ENCODE measurements at places on chromosomes 11 and 22. TPM values are rescaled to one million over a fixed set of nuclear protein-coding genes. Genes with fewer than 3 reads are reported as not detected.

DNA sequence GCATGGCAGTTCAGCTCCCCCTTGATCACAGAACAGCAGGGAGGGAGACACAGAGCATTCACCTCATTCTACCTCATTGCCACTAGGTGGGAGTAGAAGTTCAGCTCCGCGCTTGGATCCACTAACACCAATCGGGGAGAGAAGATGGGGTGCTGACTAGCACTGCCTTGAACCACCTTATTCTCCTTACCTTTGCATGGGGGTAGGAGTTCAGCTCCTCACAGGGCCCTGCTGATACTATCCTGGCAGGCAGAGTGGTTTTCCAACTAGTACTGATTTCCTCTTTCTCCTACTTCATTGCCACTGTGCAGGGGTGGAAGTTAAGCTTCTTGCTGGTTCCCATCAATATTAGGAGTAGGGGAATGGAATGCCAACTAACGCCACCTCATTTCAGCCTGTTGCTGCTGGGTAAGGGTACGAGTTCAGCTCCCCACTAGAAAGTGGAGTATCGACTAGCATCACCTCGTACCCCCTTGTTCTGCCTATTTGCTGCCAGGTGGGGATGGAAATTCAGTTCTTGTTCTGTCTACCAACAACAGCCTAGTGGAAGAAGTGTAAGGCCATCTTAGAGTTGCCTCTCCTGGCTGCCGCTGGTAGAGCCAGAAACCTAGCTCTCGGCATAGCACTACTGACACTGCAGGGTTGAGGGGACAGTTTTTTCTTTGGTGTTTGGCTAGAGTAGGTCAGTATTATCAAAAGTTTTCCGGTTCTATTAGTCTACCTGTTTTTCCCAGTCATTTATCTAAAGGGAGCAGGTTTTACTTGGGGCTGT lies 550.9 kb upstream of the CCDC90B start:
- H3K27me3 ChIP-seq, result peaks cover 58% of the 10 kb centered on the region
- H3K4me1 ChIP-seq, result no peaks in the 10 kb centered on the region
- H3K36me3 ChIP-seq, result no peaks in the 10 kb centered on the region
- H3K27ac ChIP-seq, result no peak overlapping the region
- H3K4me3 ChIP-seq, result no peak overlapping the region

- H3K36me3 ChIP-seq, result no peaks in the 10 kb centered on the region
- H3K4me1 ChIP-seq, result no peaks in the 10 kb centered on the region
- peaks cover 13% of the 10 kb centered on the region for H3K27me3 ChIP-seq
Observed at GRCh38 chr11:119924017-119924416, 195.0 kb upstream of the NECTIN1 start.

- H3K4me1 ChIP-seq, result peaks cover 15% of the 10 kb centered on the region
- no peaks in the 10 kb centered on the region for H3K27me3 ChIP-seq
- H3K36me3 ChIP-seq, result no peaks in the 10 kb centered on the region
- H3K4me3 ChIP-seq, result no peak overlapping the region
- H3K27ac ChIP-seq, result no peak overlapping the region
Observed at GRCh38 chr11:119910051-119910450, 181.1 kb upstream of the NECTIN1 start.

DNA sequence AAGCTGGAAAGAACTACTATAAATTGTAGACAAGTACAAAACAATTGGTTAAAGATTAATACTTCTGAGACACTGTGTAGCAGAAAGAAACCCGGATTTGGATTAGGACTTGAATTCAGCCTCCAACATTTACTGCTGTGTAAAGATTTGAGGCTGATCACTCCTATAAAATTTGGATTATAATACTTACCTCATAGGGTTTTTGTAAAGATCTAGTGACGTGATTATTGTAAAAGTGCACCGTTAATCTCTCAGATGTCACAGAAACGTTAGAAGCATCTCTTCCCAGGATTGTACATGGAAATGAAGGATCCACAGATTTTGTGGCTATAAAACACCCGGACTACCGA lies 323 bp upstream of the HIKESHI start:
- no peaks in the 10 kb centered on the region for H3K27me3 ChIP-seq
- H3K4me1 ChIP-seq, result peaks cover 5% of the 10 kb centered on the region
- no peak for DNase-seq
- peaks cover 4% of the 10 kb centered on the region for H3K36me3 ChIP-seq

DNA sequence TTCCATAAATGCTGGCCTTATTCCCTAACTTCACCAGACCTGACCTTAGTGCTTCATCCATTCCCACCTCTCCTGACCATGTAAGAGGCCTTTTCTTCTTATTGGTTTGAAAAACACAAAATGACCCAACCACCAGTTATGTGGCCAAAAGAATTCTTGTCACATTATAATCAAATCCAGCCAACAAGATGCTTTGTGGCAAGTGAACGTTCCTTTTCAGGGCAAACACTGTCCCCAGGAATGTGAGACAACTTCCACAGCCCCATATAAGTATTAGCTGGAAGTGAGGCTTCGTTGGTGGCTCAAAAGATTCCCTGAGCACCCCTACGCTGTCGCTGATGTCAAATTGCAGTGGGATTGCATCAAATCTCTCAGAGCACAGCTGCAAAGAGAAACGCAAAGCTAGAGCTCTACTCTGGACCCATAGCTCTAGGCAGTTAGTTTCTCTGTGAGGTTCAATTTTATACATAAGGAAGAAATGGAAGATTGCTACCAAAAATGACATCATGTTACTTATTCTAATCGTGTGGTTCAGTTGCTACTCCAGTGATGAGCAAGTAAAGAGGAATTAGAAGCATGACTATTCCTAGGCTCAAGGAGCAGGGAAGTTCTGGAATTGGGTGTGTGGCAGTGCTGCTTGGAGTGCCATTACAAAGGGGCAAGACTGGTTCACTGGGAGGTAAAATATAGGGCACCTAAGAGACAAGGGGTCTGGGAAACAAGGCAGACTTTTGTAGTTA lies 26.1 kb downstream of the GLYATL1 start:
- DNase-seq, result no peak
- no peaks in the 10 kb centered on the region for H3K27me3 ChIP-seq
- no peak overlapping the region for H3K4me3 ChIP-seq
- H3K4me1 ChIP-seq, result no peaks in the 10 kb centered on the region
- no peak overlapping the region for H3K27ac ChIP-seq
- no peaks in the 10 kb centered on the region for H3K36me3 ChIP-seq

GRCh38 chr11:106070606-106071005 lies 6.5 kb downstream of the KBTBD3 start:
- no peaks in the 10 kb centered on the region for H3K27me3 ChIP-seq
- no peak overlapping the region for H3K4me3 ChIP-seq
- no peaks in the 10 kb centered on the region for H3K36me3 ChIP-seq
- no peak overlapping the region for H3K27ac ChIP-seq
- no peaks in the 10 kb centered on the region for H3K4me1 ChIP-seq

DNA sequence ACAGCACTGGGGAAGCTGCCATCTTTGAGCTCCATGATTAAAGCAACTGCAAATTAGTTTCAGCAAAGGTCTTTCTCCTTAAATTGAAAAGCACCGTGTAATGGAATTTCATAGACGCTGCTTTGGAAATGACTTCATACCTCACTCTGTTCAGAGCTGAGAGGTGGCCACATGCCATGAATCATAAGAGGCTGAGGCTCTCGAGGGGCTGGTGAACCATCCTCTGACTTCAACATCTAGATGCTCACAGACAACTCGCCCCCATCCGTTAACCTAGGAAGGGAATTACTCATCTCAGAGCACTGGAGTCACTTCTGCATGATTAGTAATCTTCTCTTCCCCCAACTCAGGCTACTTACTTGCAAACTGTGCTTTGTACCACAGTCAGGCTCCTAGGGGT lies 122.3 kb downstream of the RCN1 start:
- H3K27ac ChIP-seq, result no peak overlapping the region
- no peaks in the 10 kb centered on the region for H3K4me1 ChIP-seq
- no peak overlapping the region for H3K4me3 ChIP-seq

- H3K36me3 ChIP-seq, result no peaks in the 10 kb centered on the region
- H3K27me3 ChIP-seq, result no peaks in the 10 kb centered on the region
- no peak overlapping the region for H3K4me3 ChIP-seq
- no peak overlapping the region for H3K27ac ChIP-seq
Observed at GRCh38 chr22:44520465-44521094, 22.5 kb upstream of the RTL6 start.

DNA sequence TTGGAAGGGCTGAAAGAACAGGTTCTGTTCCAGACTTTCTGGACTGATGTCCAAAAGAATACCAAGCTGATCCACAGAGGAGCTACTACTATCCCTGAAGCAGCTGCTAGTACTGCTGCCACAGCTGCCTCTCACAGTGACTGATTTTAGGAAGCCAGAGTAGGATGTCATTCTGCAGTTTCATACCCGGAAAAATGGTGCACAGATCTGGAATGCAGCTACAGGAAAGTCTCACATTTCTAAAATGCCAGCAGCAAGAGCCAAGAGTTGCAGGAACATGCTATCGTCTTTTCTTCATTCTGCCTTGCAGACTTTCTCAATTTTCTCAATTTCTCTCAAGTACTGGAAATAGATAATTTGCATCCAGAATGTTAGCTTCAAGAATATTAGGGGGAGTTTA lies 19.4 kb upstream of the CCDC179 start:
- no peak overlapping the region for H3K27ac ChIP-seq
- H3K4me1 ChIP-seq, result no peaks in the 10 kb centered on the region
- no peaks in the 10 kb centered on the region for H3K36me3 ChIP-seq
- no peak for DNase-seq
- no peak overlapping the region for H3K4me3 ChIP-seq
- H3K27me3 ChIP-seq, result no peaks in the 10 kb centered on the region

- H3K27me3 ChIP-seq, result no peaks in the 10 kb centered on the region
- peaks cover 3% of the 10 kb centered on the region for H3K4me1 ChIP-seq
- H3K36me3 ChIP-seq, result no peaks in the 10 kb centered on the region
- H3K4me3 ChIP-seq, result peak overlapping the region; percentile 63
- peak; percentile 91 for DNase-seq
- peak overlapping the region; percentile 50 for H3K27ac ChIP-seq
Observed at GRCh38 chr11:78365381-78365792, 52.2 kb downstream of the GAB2 start.

Gene UBE2L3
- total RNA-seq, result 81.8 TPM

Gene LRRC32
- total RNA-seq, result 4.0 TPM

Gene RASSF10
- 29.1 TPM for total RNA-seq

Gene CHRM1
- total RNA-seq, result not detected

Gene PHOX2A
- 0.92 TPM for total RNA-seq

All from endodermal cell (in vitro differentiated cells).